Non-pigmented ciliary epithelial cell (primary cell): ENCODE measurements at places on chromosomes 7 and 10.
A peak's percentile ranks its signal among the peaks of the same experiment; 100 is the strongest.

DNA sequence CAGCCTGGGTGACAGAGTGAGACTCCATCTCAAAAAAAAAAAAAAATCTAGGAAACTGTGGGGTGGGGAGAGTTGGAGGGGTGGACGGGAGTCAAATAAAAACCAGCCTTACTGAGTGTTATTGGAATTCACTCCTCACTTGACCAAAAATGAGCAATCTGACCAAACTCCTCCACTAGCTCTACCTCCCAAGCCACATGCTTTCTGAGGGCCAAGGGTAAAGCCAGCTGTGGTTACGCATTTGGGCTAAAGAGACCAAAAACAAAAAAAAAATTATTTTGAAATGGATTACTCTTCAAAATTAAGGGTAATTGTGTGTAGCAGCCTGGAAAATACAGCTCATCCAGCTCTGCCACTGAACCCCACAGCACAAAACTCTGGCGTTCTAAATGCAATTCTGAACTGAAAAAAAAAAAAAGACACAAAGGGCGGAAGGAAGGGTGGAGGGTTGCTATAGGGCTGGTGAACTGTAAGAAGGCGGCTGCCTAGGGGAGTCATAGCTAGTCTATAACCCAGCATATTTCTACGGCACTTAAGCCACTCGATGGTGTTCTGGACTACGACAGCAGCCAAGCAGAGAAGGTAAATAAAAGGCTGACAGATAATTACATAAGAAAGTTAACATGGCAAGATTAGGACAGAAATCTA is 7.8 kb downstream of the ELMO1 start:
- no peak for DNase-seq

DNA sequence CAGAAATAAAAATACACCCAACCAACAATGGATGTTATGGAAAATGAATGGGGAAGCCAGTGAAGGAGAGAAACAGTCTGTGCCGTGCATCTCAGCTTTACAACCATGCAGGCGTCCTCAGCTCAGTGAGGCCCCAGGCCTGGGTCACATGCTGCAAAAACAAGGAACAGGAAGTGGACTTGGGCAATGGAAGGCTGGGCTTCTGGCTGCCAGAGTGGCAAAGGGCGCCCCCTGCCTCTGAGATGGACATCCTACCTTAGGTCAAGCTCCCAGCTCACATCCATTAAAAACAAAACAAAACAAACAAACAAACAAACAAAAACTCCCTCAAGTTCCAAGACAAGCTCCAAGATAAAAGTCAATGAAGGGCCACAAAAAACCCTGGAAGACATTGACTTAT is 54.7 kb upstream of the AFAP1L2 start:
- DNase-seq: no peak

DNA sequence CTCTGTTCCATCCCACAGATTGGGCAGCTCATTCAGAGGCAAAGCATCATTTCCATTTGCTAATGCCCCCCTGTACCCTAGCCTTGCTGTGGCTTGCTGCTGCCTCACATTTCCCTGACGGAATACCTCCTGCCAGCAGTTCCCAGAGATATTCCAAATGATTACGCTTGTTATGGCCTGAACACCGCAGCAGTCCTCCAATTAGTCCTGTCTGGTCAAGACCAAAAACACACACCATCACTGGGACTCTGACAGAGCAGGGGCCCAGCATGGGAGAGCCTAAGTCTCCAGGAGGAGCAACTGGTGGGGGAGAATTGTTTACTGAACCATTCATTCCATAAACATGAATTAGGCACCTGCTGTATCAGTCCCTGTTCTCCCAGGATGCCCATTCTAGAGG is 6.1 kb downstream of the OGDHL start:
- DNase-seq: no peak

- no peak for DNase-seq
These were observed 29.8 kb downstream of the FAM20C start for GRCh38 chr7:221978-222715.

DNA sequence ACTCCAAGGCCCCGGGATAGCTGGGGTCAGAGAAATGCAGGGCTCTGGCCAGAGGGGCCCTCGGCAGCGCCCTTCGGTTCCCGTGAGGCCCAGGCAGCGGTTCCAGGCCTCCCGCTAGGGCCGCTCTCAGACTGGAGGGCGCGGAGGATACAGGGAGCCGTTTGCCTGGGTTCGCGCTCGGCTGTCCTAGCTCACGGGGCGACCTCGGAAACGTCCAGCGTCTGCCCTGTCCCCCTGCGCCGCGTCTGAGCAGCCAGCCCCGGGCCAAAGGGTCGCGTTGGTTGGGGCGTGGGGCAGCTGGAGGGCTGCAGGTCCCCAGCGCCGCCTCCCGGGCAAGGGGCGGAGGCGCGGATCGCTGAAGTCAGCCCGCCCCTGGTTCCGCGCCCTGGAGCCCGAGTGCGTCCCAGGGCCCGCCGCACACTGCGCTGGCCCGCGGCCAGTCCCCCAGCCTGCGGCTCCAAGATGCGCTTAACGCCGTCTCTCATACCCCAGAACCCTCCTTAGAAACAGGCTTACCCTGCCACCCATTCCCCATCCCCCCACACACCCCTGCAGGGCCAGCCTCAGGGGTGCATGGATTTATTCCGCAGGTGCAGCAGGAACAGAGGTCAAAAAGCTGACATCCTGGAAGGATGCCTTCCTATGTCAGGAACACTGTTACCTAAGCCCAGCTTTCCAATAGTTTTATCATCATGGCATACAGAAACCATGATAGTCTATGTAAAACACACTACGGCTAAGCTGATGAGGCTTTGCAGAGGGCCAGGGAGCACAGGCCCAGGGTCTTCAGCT is 22.1 kb upstream of the OPN4 start:
- no peak for DNase-seq

DNA sequence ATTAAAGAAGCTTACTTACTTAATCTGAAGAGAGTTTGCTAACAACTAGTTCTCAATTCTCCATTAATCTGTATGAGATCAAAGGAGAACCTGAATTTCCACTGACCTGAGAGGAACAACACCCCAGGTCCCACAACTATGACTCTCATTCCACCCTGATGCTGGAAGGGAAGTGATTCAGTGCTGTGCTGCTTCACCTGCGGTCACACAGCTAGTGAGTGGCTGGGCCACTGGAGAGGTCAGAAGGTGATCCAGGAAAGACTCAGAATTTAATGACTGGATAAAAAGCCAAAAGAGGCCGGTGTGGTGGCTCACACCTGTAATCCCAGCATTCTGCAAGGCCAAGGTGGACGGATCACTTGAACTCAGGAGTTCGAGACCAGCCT is 23.6 kb downstream of the SORBS1 start:
- no peak for DNase-seq

DNA sequence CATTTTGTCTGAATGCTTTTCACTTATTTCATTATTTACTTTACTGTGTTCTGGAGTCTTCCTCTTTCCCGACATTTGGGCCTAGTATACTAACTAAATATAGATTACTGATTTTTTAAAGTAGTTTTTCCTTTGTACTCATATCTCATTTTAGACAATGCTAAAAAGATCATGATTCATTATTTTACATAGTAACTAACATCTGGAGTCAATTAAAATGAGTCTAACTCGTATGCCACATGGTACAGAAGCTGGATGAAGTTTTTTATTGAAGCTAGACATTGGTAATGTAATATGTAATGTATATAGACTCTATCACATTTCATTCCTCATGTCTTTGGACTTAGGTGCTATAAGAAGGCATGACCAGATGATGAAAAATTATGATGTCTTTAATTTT is 156.3 kb upstream of the HGF start:
- DNase-seq: no peak

- DNase-seq: peak; percentile 77
These were observed at the start of gene AGBL3 for GRCh38 chr7:134986363-134987251. Gene AGBL3 (plus strand): TSS chr7:134986508. CDS start chr7:134987934, 1,426 bp downstream.

GRCh38 chr10:132342553-132342952 is 10.6 kb downstream of the LRRC27 start:
- no peak for DNase-seq

- no peak for DNase-seq
These were observed 190.1 kb downstream of the SDHAF3 start for GRCh38 chr7:97307521-97308108.

GRCh38 chr7:34143402-34143801 is 238.1 kb downstream of the BMPER start:
- no peak for DNase-seq

DNA sequence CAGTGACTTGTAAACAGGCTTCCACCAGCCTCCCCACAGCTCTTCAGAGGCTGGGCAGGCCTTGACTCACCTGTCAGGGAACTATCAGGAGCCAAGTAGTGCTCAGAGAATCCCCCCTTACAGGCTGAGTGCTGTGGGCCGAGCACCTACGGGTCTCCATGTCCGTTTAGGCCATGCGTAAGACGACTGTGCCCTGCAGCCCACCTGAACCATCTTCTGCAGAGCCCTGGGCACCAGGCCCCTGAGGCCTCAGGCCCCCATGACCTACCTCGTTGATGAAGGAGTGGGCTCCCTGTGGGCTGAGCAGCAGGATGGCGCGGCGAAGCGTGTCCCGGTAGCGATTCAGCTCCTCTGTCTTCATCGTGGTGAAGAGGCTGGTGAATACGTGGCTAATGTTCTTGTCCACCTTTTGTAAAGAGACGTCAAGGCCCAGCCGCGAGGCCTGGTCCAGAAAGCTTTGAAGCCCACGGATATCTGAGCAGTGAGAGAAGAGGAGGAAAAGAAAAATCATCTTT is 228.0 kb downstream of the GRID1 start:
- no peak for DNase-seq

GRCh38 chr7:111051832-111052231 is 39.1 kb upstream of the LRRN3 start:
- no peak for DNase-seq

GRCh38 chr10:116255886-116256751 is 16.9 kb downstream of the GFRA1 start:
- DNase-seq: no peak

GRCh38 chr10:127877116-127877515 is 15.6 kb downstream of the CLRN3 start:
- no peak for DNase-seq

- DNase-seq: no peak
These were observed 59.8 kb downstream of the GRID1 start for GRCh38 chr10:86306628-86307278.

- no peak for DNase-seq
These were observed 7.5 kb downstream of the SFXN3 start for GRCh38 chr10:101038484-101038883.

DNA sequence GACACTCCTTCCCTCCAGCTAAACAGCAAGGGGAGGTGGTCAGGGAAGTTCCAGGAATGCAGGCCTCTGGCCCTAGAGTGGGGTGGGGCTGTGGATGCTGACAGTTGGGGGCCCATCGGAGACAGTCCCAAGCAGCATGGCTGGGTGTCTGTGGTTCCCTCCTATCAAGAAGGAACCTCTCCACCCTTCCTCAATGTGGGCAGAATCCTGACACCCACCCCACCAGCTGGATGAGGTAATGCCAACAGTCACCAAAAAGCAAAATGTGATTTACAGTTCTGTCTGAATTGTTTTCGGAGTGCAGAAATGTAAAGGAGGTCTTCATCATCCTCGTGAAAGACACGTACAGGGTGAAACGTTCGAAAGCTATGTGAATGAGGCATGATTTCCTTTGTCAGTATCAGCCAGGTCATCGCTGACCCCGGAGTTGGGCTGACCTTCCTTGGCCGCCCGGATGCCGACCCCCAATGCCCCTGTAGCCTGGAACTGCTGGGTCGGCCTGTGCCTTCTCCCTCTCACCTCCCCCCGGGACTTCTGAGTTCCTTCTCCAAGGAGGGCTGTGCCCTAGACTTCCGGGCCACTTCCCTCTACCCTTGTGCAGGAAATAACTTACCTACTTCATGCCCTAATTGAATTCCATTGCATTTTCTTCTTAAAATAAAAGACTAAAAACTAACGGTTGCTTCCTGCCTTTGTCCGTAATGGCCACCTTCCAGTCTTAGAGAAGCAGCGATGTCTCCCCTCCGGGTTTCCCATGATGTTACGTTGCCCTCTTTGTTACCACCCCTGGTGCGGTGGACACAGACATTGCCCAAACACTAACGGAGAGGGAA is 24.5 kb downstream of the FOXK1 start:
- DNase-seq: no peak

DNA sequence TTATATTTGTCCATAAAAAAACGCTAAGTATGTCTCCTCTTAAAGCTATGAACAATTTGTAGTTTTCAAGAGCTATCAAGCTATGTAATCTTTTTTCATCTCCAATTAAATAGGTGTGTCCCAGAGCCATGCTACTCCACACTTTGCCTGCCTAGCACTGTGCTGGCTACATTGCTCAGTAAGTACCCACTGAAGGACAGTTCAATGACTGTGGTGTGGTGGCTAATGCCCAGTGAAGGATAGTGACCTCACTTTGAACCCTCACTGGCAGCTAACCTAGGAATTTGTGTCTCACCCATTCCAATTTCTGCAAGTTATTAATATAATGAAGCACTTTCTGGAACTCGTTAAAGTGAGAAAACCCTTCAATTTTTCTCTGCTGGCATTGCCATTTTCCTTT is 14.4 kb upstream of the TRUB1 start:
- no peak for DNase-seq

DNA sequence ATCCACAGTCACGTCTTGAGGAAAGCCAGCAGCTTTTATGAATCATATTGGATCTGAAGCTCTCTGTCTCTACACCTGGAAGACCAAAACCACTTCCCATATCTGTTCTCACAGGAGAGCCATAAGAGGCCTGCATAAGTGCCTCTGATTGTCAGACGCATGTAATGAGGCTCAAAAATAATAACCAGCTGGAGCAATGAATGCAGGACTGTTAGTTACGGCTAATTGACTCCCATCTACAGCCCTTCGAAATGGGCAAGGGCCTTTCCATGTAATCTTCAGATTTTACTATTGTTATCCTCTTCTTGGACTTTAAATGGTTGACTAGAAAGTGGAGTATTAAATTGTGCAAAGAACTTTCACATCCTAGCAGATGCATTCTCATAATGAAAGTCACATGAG is 4.4 kb upstream of the SEMA3C start:
- DNase-seq: no peak

DNA sequence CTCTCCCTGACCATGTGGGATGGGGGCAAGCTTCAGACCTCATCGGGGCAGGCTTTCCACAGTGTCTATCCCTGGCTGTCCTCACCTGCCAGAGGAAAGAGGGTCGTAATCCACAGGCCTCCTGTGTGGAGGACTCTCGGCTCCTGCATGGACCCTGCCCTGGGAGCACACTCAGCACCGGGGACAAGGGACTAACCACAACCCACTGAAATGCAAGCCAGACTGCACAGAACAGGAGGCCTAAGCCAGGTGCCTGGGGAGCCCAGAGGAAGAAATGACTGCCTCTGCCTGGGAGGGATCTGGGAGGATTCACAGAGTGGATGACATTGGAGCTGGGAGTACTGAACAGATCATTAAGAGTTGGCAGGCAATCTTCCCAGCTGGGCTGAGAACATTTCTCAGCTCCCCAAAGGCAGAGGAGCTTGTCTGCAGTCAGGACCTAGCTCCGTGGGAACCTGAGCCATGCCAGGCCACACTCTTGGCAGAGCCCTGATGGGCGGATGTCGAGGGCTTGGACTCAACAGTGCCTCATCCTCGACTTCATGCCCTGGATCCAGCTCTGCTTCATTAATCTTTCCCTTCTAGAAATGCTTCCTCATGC is 213.4 kb downstream of the USP6NL start:
- DNase-seq: no peak

DNA sequence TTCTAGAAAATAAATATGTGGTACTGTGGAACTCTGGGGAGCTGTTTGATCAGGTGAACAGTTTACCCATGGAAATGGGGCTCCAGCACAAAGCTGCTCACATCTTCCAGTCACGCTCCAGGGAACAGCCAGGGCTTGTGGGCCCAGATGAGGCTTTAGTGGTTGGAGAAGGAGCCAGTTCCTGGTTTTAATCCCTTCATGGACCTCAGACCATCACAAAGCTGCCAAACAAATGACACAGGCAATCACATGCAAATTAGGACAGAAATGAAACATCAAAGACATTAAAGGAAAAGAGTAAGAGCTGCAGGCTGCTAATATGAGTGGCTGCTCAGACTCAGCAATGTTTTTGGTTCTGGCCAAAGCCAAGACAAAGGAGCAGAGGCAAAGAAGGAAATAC is 2.2 kb upstream of the ATP6V0E2 start:
- DNase-seq: no peak
